Stimulated activated CD8-positive, alpha-beta memory T cell treated with anti-CD3 and anti-CD28 coated beads, Interleukin-4, amount 100 ng/mL, for 1 hour (primary cell): ENCODE measurements at places on chromosomes 7 and 10.

DNA sequence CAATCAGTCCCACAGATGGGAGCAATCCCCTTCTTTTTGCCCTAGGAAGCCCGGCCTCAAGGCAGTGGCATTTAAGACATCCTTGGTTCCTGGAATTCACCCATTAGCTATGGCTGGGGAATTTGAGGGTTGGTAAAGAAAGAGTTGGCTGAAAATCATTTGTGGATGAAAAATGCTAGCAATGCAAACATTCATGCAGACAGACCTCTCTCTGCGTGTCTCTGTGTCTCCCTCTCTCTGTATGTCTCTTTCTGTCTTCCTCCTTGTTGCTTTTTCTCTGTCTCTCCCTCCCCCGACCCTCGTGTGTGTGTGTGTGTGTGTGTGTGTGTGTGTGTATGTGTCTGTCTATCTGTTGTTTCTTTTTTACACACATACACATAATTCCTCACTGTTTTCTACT, 19.4 kb downstream of the LDB3 start:
- DNase-seq: no peak

DNA sequence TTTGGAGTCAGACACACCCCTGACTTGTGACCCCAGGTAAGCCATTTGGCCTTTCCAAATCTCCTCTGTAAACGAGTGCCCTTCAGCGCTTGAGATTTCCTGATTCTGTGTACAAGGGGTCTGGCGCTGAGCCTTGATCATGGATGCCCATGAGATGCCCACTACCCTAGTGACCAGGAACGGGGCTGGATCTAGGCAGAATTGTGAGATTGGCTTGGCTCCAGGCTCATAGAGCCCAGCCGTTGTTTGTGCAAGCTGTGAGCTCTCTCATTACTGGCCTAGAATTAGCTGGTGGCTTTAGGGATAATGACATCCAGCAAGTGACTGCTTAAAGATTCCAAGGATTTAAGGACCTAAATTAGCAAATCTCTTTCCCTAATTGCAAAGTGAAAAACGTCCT, 84.9 kb downstream of the CAMK1D start:
- no peak for DNase-seq

DNA sequence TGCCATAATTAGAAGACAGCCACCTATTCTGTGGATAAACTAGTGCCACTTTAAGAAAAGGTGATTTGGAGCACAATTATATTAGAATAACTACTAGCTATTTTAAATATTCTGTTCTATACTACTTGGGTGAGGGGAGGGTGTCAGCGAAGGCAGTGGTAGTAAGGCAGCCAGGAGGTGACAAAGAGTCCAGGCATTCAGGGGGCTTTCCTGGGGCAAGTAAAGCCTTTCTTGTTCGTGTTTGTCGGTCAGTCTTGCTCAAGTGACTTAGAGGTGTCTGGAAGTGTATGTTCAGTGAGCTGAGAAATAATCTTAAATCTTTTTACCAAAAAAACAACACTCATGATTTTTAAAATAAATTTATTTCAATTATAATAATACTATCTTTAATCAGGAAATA, 34.4 kb downstream of the ADD3 start:
- no peak for DNase-seq

- no peak for DNase-seq
Measured at GRCh38 chr7:133009426-133010252, 72.3 kb downstream of the CHCHD3 start.

GRCh38 chr7:74619235-74619860, 38.2 kb upstream of the GTF2I start:
- DNase-seq: no peak

DNA sequence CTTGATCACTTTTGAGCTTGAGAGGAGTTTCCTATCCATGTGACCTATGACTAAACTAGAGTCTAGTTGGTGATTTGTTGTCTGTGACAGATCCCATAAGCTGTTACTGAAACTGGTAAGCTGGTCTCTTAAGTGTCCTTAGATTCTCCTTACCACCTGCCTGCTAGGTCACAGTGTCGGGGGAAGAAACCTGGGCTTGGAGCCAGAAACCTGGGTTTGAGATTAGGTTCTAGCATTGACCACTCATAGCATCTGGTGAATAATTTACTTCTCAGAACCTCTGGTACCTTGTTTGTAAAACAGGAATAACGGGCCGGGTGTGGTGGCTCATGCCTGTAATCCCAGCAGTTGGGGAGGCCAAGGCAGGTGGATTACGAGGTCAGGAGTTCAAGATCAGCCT, 21.8 kb upstream of the ITPRID1 start:
- DNase-seq: no peak

DNA sequence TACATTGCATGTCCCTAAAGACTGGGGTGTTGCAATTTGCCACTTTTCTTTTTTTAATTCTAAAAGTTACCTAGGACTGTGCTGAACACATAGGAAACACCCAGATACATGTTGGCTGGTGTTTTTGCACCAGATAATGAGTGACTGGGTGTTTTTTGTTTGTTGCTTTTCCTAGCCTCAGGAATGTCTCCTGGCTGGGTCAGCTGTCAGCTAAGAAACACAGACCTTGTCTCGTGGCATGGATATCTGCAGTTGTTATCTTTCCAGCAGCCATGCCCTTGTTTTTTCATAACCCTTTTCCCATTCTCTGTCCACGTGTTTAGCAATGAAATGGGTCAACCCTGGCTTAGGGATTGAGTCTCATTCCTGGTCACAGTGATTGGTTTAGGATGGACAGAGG, 433.9 kb upstream of the ZMIZ1 start:
- no peak for DNase-seq

DNA sequence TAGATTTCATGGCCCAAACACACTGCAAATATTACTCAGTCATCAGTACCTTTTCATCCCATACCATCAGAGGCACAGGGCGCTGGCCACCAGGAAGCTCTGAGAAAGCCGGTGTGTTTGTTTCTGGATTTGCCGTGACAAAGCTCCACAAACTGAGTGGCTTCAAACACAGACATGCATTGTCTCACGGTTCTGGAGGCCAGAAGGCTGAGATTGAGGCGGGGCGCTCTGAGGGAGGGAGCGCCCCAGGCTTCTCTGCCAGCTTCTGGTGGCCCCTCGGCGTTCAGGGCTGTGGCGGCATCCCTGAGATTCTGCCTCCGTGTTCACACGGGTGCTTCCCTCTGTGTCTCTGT, 3.7 kb upstream of the TTYH3 start:
- no peak for DNase-seq

DNA sequence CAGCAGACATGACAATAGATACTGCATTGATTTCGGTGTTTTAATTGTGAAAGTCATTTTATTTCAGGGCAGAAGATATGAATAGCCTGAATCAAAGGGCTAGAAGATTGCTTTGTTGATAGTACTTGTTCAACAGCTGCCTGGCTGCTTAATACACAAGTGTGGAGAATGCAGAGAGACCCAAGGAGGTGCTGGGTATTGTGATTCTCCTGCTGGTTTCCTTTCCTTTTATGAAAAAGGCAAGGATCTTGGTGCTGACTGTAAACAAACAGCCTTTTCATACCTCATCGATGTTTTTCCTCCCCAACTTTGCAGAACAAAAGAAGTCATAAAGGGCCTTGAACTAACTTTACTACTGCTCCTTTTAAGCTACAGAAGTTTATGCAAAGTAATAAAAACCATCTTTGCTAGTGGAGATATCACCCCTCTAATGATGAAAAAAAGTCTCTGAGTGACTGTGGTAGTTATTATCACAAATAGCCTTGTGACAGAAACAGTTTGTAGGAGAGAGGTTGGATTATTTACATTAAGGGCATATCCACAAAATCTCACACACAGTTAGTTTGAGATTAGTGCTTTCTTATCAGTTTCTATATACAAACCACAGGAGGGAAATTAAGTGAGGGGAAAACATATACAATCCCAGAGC, 800.0 kb downstream of the LRMDA start:
- no peak for DNase-seq

DNA sequence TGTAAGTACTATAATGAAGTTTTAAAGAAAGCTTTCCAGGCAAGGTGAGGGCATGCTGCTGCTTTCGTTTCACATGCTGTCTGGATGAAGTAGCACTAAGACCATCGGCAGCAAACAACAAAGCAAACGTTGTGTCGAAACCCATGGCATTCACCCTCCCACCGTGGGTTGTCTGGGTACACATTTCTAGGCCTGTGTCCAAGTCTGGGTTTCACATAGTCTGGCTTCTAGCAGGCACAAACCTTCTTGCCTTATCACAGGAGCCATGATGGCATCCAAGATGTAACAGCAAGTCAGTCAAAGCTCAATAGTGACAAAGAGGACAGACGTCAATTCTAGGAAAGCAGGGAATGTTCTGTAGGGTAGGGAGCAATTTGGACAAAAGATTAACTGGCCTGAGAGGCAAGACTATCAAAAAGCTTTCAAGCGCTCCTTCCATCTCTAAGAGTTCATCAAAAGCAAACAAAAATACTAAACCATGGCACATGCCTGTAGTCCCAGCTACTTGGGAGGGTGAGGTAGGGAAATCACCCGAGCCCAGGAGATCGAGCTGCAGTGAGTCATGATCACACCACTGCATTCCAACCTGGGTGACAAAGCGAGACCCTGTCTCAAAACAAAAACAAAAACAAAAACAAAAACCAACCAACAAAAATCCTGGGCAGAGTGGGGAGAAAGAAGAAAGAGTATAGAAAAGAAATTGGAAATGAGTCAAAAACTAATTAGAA, 42.7 kb downstream of the PAXIP1 start:
- no peak for DNase-seq

DNA sequence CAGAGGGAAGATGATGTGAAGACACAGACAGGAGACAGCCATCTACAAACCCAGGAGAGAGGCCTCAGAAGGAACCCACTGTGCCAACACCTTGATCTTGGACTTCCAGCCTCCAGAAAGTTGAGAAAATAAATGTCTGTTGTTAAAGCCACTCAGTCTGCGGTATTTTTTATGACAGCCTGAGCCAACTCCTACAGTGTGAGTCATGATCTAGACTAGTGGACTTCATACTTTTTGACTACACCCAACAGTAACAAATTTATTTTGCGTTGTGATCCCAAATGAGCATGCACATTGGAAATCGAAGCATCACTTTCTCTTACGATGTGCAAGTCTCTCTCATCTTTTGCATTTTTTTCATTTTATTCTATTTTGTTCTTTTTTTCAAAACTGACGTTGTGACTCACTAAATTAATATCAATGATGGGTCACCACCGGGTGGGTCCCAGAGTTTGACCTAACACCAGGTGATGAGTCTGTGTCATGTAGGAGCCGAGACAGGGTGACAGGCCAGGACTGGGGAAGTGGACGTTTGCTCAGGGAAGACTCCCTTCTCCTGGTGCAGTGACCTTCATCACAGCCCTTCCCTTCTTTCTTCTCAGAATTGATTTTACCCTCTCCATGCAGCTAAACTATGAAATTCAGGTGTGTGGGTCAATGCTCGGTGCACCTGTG, 28.9 kb downstream of the PHYH start:
- no peak for DNase-seq

DNA sequence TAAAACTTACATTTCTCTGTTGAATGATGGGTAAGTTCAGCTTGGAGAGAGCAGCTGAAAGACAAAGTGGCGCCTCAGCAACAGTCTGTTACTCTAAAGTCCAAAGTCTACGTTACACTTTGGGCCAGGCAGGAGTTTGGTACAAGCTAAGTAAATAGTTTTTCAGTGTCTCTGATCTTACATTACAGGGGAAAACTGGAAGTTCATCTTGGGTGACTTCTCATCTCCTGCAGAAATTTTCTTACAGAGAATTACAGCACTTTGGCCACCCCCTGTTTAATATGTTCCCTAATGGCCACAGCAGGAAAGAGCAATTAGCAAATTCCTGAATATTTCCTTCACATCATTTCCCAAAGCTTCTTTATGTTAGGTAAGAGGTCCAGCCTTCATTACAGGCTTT, 67.1 kb downstream of the ABCC2 start:
- no peak for DNase-seq

GRCh38 chr10:35391153-35391953, 55.0 kb downstream of the CCNY start:
- DNase-seq: no peak

- DNase-seq: no peak
Measured at GRCh38 chr10:50210876-50211275, 40.4 kb downstream of the ASAH2 start.

- DNase-seq: no peak
Measured at GRCh38 chr10:122311051-122311410, 39.9 kb downstream of the BTBD16 start.

GRCh38 chr7:158270106-158270775, 317.4 kb downstream of the PTPRN2 start:
- DNase-seq: no peak

GRCh38 chr7:39510864-39511354, 55.3 kb upstream of the YAE1 start:
- DNase-seq: no peak

DNA sequence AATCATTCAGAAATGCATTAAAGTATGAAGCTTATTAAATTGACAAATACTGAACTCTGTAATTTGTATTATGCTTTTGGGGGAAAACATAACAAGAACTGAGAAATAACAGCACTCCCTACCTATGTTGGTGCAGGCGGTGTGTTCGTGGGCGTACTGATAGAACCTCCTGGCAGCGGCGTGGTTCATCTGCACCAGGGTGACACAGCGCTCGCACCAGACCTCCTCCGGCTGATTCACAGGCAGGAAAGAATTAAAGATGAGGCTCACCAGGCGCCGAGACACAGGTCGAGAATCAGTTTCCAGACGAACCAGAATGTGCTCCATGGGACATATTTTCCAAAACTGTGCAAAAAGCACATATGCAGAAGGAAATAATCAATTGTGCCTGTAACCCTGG, 40.2 kb downstream of the NCAPG2 start:
- DNase-seq: no peak

GRCh38 chr10:5940807-5941218, 36.5 kb downstream of the IL15RA start:
- DNase-seq: no peak

- DNase-seq: no peak
Measured at GRCh38 chr7:27094304-27095049, 1.3 kb downstream of the HOXA1 start.
